ENCODE measurements at places on chromosomes 11 and 22.
A peak's percentile ranks its signal among the peaks of the same experiment; 100 is the strongest.

DNA sequence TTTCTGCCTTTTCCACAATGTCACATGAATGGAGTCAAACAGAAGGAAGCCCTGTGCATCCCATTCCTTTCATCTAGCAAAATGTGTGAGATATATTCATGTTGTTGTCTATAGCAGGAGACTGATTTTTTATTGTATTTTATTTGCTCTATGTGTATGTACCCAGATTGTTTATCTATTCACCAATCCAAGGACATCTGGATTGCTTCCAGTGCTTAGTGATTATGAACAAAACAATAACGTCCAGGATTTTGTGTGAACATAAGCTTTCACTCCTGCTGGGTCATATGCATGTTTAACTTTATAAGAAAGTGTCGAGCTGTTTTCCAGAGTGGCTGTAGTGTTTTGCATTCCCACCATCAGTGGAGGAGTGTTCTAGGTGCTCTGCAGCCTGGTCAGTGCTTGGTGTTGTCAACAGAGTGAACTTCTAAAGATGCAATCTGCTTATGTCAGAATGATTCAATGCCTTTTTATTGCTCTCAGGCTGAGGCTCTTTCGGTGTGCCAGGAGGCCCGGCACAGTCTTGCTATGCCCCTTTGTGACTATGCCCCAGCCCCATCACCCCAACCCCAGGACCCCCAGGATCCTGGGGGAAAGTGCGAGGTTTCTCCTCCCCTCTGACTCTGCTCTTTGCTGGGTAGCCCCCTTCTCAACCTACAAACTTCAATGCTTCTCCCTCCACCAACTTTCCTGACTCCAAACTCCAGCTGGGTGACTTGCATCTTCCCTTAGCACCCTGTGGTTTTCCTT lies 19.9 kb upstream of the SYT13 start:
- no peak for DNase-seq

DNA sequence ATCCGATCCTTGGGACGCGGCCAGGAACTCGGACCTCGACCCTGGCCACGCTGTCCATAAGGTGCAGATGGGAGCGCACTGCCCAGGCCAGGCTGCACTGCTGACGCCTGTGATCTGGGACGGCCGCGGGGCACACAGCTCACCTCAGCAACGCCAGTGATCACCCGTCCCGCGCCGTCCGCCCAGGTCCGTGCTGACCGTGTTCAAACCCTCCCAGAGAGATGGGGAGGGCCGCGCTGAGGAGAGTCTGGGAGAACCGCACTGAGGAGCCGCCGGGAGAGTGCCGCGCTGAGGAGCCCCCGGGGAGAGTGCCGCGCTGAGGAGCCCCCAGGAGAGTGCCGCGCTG lies 636 bp downstream of the KCNQ1OT1 start:
- DNase-seq = no peak

- DNase-seq = no peak
Observed at GRCh38 chr11:128595775-128596174, 8.4 kb upstream of the ETS1 start.

- no peak for DNase-seq
Observed at GRCh38 chr11:70496591-70497535, 98.5 kb downstream of the CTTN start.

DNA sequence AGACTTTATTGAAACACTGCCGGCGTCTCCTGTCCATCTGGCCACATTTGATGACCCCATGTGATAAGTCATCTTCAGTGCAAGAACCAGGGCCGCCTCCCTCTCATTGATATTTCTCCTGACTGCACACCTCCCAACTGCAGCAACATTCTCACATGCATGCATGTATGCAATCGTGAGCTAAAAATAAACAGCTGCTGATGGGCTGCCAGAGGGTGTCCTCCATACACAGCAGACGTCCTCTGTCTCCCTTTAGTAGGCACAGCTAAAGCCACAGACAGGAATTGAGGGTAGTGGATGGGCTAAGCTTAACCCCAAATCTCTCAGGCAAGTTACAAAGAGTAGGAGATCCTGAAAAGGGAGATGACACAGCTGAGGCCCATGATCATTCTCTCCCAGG lies 106.7 kb upstream of the HSD17B12 start:
- no peak for DNase-seq

GRCh38 chr11:13118650-13119049 lies 109.5 kb downstream of the RASSF10 start:
- DNase-seq = no peak

- peak; percentile 9 for DNase-seq
Observed at GRCh38 chr11:115678942-115679341, 174.7 kb upstream of the CADM1 start.

- DNase-seq = peak; percentile 89
Observed at GRCh38 chr22:42990131-42990838, 24.7 kb downstream of the PACSIN2 start.

GRCh38 chr11:86041975-86042378 lies 26.9 kb downstream of the PICALM start:
- DNase-seq = peak; percentile 93

- DNase-seq = peak; percentile 50
Observed at GRCh38 chr22:37329238-37330140, 47.2 kb downstream of the CYTH4 start.

DNA sequence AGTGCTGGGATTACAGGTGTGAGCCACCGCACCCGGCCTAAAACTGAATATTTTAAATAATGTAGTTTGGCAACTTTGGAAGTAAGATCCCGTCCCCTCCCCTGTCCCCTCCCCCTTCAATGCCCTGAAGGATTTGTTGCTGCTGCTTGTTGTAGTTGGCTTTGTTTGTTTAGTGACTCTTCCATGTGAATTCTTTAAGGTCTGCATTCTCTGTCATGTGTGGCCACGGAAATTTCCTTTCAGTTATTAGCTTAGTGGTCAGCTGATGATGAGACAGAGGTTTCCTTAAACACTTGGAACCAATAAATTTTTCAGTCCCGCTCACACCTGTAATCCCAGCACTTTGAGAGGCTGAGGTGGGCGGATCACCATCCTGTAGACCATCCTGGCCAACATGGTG lies 109.9 kb downstream of the MPPED1 start:
- no peak for DNase-seq

DNA sequence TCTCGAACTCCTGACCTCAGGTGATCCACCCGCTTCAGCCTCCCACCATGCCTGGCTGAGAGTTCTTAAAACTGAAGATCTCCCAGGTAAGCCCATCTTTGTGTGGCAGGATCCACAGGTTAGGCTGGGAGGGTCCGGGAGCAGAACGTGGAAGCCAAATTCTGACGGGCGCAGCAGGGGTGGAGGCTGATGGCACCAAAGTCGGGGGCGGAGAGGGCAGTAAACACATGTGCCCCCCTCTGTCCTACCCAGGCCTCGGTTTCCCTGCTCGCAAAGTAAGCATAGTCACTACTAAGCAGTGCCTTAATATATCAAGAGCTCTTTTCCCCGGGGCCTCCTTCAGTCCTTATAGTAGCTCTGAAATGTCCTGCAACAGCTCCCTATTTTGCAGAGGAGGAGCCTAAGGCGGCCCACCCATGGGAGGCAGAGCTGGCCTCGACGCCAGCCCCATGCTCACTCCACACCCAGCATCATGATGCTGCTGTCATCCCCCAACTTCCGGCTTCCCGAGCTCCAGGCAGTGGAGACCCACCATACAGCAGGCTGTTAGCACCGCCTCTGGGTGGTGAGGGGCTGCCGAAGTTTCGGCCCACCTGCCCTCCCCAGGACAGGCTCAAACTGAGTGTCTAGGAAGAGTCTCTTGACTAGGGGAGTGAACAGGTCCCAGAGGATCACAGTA lies 230.0 kb downstream of the CTTN start:
- no peak for DNase-seq

DNA sequence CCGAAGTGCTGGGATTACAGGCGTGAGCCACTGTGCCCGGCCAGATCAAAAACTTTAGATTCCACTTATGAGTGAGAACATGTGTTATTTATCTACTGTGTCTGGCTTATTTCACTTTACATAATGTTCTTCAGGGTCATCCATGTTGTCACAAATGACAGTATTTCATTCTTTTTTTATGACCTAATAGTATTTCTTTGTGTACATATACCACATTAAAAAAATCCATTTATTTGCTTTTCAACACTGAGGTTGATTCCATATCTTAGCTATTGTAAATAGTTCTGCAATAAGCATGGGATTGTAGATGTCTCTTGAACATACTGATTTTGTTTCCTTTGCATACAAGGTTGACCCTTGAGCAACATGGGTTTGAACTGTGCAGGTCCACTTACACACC lies 13.2 kb upstream of the SCGB1D1 start:
- DNase-seq = no peak

GRCh38 chr11:91978747-91979146 lies 245.9 kb upstream of the FAT3 start:
- peak; percentile 74 for DNase-seq

DNA sequence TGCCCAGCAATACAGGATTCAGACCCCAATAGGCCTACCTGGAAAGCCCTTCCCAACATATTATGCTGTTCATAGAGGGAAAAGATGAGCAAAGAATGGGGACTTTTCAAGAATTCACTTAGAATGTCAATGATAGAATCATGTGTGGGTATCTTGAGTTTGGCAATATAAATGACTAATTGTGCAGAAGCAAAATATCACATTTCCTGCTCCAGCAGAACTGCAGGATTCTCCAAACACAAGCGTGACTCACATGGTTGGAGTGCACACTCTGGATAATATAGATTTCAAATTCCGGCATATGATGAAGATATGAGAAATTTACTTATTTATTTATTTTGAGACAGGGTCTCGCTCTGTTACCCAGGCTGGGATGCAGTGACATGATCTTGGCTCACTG lies 12.5 kb upstream of the APOL5 start:
- peak; percentile 91 for DNase-seq

- peak; percentile 41 for DNase-seq
Observed at GRCh38 chr22:19874307-19875060, 19.8 kb upstream of the GNB1L start.

GRCh38 chr11:122791836-122792235 lies 46.5 kb upstream of the CRTAM start:
- peak; percentile 75 for DNase-seq

DNA sequence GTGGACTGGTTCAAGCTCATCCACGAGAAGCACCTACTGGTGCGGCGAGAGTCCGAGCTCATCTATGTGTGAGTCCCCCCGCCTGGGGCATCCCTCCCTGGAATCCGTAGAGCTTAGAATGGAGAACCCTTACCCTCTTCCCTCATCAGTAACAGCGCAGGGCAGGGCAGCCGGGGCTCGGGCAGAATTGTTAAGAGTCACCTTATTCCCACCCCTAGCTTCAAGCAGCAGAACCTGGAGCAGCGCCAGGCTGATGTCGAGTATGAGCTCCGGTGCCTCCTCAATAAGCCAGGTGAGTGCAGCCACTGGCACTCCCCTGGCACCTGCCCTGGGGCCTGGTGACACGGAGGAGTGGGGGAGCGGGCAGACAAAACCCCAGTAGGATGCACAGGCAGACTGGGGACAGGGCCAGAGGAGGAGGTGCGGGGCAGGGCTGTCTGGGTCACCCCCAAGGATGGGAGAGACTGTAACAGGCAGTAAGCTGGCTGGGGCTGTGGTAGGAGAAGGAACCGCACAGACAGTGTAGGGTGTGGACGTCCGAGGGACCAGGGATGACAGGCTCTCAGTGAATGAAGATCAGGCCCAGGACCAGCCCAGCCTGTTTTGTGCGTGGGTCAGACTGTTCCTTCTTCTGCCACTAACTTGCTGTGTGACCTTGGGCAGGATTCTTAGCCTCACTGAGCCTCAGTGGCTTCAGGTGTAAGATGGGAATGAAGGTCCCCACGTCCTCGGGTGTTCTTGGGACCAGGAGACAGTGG lies 20.4 kb downstream of the C22orf23 start:
- no peak for DNase-seq

GRCh38 chr11:83191491-83191890 lies 2.0 kb upstream of the ANKRD42 start:
- DNase-seq = no peak

GRCh38 chr11:44437122-44437521 lies 127.2 kb upstream of the ALX4 start:
- DNase-seq = no peak

- DNase-seq = no peak
Observed at GRCh38 chr22:43776081-43776670, 35.9 kb downstream of the EFCAB6 start.

- no peak for DNase-seq
Observed at GRCh38 chr11:114845766-114846415, 167.6 kb downstream of the NXPE2 start.

DNA sequence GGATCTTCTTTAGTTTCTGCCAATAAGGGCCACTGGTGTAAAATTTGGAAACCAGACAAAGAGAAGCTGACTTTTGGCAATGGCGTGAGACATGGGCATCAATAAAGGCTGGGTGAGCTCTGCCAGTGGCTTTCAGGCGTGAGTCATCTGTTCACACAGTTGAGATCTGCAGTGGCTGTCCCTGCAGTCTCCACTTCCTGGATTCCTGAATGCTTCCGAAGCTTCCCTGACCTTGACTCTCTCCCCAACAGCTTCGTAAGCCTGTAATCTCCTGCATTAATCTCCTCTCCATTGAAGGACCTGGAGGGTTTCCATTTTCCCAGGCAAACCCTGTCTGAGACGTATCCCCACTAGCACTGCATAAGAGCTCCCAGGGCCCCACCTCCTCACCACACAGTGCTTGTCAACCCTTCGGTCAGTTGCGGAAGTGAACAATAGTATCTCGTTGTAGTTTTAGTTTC lies 574.7 kb downstream of the TBC1D22A start:
- DNase-seq = peak; percentile 94

DNA sequence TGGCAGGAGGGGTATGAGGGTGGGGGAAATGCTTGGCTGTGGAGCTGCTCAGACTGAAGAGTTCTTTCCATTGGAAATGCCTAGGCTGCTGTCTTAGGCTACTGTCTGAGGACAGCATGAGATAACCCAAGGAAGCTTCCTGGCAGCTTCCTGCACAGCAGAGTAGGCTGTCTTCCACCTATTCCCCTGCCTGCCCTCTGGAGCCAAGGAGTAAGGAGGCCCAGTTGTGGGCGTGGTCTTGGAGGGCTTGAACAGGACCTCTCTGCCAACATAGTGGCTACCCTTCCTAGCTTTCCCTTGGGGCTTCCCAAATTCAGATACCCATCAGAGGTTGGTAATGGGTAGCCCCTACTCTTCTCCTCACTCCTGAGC lies 25.9 kb downstream of the PHLDB1 start:
- no peak for DNase-seq
